Lung microvascular endothelial cell (primary cell): ENCODE measurements at places on chromosomes 5 and 9. TPM values are rescaled to one million over a fixed set of nuclear protein-coding genes. Genes with fewer than 3 reads are reported as not detected.

The CATSPER3 gene
- total RNA-seq = under 0.01 and 0.22 TPM in 2 replicates

The ADGRD2 gene
- total RNA-seq = not detected in 2 replicates

The GRM6 gene
- total RNA-seq = not detected in 2 replicates

The SH3RF2 gene
- 0.22 TPM in 1 of 2 replicates, not detected in the other for total RNA-seq

The MEIKIN gene
- not detected in 2 replicates for total RNA-seq

The C5orf58 gene
- total RNA-seq = not detected in 2 replicates

The NME5 gene
- 0.60 and 1.1 TPM in 2 replicates for total RNA-seq

The C9orf50 gene
- not detected in 2 replicates for total RNA-seq

The OR1N2 gene
- not detected in 2 replicates for total RNA-seq

The CYLC2 gene
- not detected in 2 replicates for total RNA-seq

The POLE3 gene
- total RNA-seq = 33.9 and 34.0 TPM in 2 replicates

The KLF9 gene
- total RNA-seq = 13.3 and 23.2 TPM in 2 replicates

The PHF19 gene
- total RNA-seq = 9.3 and 22.2 TPM in 2 replicates

The GDF9 gene
- total RNA-seq = not detected in 2 replicates

The IFNA2 gene
- not detected in 2 replicates for total RNA-seq

The HAND1 gene
- total RNA-seq = not detected in 2 replicates

The ABHD17B gene
- total RNA-seq = 45.5 and 92.9 TPM in 2 replicates

The RFESD gene
- total RNA-seq = 0.65 and 1.6 TPM in 2 replicates

The NUTM2F gene
- not detected in 2 replicates for total RNA-seq

The IFNB1 gene
- not detected in 2 replicates for total RNA-seq

The SPATA31D4 gene
- not detected in 2 replicates for total RNA-seq

The SLC34A1 gene
- not detected in 2 replicates for total RNA-seq

The CCL21 gene
- 0.44 and 1.4 TPM in 2 replicates for total RNA-seq

The DNAJA1 gene
- total RNA-seq = 80.4 and 111 TPM in 2 replicates

The PCDHA9 gene
- under 0.01 TPM in 2 replicates for total RNA-seq

The CNTFR gene
- not detected in 2 replicates for total RNA-seq

The AIF1L gene
- 0.60 and 1.7 TPM in 2 replicates for total RNA-seq

The ADGRV1 gene
- under 0.01 and 0.22 TPM in 2 replicates for total RNA-seq

The PCDHGB2 gene
- total RNA-seq = 1.3 and 1.4 TPM in 2 replicates

The TPM2 gene
- 7.3 and 9.8 TPM in 2 replicates for total RNA-seq

The TNFAIP8 gene
- total RNA-seq = 5.4 and 8.3 TPM in 2 replicates

The DAP gene
- total RNA-seq = 16.1 and 23.5 TPM in 2 replicates

The PITX1 gene
- under 0.01 TPM in 1 of 2 replicates, not detected in the other for total RNA-seq

The BRD3OS gene
- 4.8 TPM in 2 replicates for total RNA-seq

The MCTP1 gene
- total RNA-seq = 29.9 and 55.8 TPM in 2 replicates

The MRPS2 gene
- 11.5 and 14.6 TPM in 2 replicates for total RNA-seq

The LCP2 gene
- 0.20 and 0.22 TPM in 2 replicates for total RNA-seq

The PCDHB6 gene
- under 0.01 and 0.20 TPM in 2 replicates for total RNA-seq

The NUTM2G gene
- total RNA-seq = not detected in 2 replicates

The NR4A3 gene
- total RNA-seq = under 0.01 TPM in 2 replicates

The ARHGEF37 gene
- 9.8 and 16.1 TPM in 2 replicates for total RNA-seq

The ZNF366 gene
- 0.40 and 1.3 TPM in 2 replicates for total RNA-seq
